ENCODE measurements at places on chromosomes 4 and X. TPM values are rescaled to one million over a fixed set of nuclear protein-coding genes. Genes with fewer than 3 reads are reported as not detected.

- DNase-seq: no peak
Measured at GRCh38 chr4:153465140-153465539, 1.0 kb upstream of the TMEM131L start.

DNA sequence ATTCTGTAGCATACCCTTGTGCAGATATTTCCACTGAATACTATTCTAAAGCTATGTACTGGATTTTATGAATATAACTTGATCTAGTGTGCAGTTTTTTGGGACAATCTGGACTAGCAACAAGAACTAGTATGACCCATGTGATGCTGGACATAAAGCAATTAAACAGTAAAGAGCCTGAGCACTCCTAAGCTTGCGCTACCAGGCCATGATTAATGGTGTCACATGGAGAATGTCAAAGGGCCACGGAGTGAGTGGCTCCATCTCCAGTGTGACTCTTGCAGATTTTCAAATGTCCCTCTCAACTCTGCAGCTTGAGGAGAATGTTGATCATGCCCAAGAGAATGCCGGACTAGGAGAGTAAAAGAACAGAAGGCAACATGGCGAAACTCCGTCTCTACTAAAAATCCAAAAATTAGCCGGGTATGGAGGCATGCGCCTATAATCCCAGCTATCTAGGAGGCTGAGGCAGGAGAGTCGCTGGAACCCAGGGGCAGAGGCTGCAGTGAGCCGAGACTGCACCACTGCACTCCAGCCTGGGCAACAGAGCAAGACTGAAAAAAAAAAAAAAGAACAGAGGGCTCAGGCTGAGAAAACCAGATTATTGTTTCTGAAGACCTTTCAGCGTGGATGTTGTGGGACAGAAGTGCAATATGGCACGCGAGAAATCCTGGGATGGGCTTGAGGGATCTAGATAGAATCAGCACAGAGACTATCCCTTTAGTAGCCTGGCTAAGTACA lies 45.0 kb downstream of the TIGD2 start:
- no peak for DNase-seq

DNA sequence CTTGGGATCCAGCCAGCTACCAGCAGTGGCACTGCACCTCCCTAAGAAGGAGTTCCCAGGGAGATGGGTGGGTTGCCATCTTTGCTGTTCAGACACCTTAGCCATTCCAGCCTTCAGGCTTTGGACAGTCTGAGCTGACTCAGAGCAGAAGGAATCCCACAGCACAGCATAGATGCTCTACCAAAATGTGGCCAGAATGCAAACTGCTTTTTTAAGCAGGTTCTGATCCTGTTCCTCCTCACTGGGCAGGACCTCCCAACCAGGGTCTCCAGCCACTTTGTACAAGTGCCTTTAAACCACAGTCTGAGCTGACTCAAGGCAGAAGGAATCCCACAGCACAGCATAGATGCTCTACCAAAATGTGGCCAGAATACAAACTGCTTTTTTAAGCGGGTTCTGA lies 209.0 kb downstream of the NPNT start:
- no peak for DNase-seq

Gene FAAH2
- total RNA-seq: 1.8 TPM

Gene NEUROG2
- total RNA-seq: 7.3 TPM

All from glutamatergic neuron (in vitro differentiated cells).